Activated gamma-delta T cell (primary cell): ENCODE measurements at places on chromosomes 5 and 9.

DNA sequence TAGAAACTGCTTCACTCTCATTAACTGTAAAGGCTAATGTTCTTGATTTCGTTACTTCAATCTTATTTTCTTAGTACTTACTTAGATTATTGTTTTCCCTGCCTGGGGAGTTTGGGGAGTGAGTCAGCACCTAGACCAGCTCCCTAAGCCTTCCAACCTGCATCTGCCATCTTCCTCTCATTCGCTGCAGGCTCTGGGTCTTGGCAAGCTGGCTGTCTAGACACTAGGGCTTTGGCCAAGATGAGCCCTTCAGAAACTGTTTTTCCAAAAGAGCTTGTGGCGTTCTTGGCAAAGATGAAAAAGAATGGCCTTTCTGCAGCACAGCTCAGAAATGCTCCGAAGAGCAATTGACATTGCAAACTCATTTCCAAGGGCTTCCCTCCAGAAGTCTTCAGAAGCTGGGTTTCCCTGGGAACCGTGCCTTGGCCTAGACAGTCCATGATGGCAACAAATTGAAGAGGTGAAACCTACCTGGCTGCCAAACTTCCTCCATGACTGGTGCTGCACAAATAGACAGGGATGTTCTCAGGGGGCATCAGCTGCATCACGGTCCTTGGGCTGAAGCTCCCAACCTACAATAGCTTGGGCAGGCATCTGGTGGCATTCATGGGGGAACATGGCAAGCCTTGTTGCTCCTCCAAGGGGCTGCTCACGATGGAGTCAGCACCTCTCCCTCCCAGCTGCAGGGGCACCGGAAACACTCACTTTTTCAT is 76.6 kb downstream of the NSUN2 start:
- no peak for DNase-seq

GRCh38 chr9:13688990-13689600 is 409.6 kb upstream of the MPDZ start:
- no peak for DNase-seq

GRCh38 chr5:152686931-152687330 is 281.9 kb upstream of the NMUR2 start:
- DNase-seq = no peak

GRCh38 chr5:53246042-53246836 is 136.7 kb upstream of the MOCS2 start:
- DNase-seq = no peak

- no peak for DNase-seq
Observed at GRCh38 chr5:181109489-181110013, 21.4 kb downstream of the OR2V1 start.

- no peak for DNase-seq
Observed at GRCh38 chr5:53882006-53882675, 321.7 kb downstream of the NDUFS4 start.

DNA sequence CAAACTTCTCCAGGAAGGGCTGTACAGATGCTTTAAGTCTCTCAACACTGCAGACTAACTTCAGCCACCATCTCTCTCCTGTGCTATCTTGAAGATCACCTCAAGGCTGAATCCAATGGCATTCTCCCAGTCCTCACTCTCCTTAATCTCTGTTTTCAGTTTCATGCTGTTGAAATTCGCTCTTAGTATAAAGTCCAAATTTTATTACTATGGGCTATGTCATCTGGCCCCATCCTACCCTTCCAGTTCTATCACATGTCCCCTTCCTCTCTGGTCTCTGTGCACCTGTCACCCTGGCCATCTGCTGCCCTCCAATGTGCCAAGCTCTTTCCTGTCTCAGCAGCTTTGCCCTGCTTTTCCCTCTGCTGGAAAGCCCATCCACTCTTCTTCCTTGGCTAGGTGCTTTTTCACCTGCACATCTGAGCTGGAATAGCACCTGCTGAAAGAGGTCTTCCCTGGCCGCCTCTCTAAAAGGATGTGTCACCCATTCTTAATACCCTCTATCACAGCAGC is 284.7 kb upstream of the MAP3K1 start:
- no peak for DNase-seq

- DNase-seq = no peak
Observed at GRCh38 chr9:132622159-132622558, 39.8 kb downstream of the BARHL1 start.

DNA sequence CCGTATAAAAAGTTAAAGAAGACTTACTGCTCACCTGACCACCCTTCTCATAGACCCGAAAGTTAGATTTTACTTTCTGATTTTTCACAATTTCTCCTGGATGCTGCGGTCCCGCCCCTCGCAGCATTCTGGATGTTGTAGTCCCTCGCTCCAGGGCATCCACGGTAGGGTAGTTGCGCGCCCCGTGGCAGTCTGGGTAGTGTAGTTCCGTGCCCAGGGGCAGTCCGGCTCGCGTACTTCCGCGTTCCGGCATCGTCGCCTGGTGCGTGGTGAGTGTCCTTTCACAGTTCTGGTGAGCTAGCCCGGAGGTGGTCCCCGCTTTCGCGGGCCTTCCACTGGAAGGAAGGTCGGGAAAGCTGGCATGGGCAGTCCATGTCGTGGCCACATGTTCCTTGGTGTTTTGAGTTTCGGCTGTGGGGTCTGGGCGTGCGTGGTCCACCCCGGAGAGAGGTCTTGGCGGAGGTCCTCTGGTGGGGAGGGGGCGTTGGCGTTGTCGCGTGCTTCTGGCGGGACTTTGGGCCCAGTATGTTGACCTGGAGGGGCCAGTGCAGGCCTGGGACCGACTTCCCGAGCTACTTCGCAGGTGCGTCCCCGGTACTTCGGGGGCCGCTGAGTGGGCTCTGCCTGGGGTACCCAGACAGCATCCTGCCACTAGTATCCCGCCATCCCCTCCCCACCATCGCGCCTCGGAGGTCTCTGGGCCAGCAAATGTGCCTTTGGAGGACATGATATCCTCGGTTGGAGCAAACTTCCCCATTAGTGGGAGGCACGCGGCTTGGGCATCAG is at the start of gene ZNF169:
Gene ZNF169 (plus strand): TSS at position 222 of the 786 bp plus-strand sequence. CDS start 19,515 bp downstream, outside the sequence.
- peak; percentile 68 for DNase-seq

DNA sequence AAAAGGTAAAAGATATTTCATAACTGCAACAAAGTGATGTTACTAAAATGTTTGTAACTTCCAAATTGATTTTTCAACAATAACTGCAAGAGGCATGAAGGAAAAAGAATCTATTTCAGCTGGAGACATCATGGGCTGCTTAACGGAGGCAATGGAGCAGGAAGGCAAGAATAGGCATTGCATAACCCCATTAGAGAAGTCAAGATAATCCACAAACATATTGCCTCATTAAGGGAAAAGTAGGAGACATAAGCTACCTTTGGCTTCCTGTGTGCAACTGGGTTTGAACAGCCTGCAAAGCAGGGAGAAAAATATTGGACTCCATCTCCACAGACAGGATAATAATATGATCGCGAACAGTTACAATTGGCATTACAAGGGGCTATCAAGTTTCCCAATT is 46.7 kb downstream of the SLCO4C1 start:
- DNase-seq = no peak

- no peak for DNase-seq
Observed at GRCh38 chr5:146675636-146676035, 159.6 kb upstream of the GPR151 start.

- no peak for DNase-seq
Observed at GRCh38 chr9:127279717-127280285, 15.2 kb downstream of the GARNL3 start.

DNA sequence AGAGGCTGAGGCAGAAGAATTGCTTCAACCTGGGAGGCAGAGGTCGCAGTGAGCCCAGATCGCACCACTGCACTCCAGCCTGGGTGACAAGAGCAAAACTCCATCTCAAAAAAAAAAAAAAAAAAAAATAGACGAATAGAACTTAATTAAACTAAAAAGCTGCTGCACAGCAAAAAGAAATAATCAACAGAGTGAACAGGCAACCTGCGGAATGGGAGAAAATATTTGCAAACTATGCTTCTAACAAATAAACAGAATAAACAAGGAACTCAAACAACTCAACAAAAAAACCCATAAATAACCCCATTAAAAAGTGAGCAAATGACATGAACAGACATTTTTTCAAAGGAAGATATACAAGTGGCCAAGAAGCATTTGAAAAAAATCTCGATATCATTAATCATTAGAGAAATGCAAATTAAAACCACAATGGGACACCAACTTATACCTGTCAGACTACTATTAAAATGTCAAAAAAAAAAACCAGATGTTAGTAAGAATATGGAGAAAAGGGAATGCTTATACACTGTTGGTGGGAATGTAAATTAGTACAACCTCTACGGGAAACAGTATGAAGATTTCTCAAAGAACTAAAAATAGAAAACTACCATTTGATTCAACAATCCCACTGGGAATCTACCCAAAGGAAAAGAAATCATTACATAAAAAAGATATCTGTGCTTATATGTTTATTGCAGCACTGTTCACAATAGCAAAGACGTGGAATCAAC is 21.9 kb upstream of the HRH2 start:
- no peak for DNase-seq

DNA sequence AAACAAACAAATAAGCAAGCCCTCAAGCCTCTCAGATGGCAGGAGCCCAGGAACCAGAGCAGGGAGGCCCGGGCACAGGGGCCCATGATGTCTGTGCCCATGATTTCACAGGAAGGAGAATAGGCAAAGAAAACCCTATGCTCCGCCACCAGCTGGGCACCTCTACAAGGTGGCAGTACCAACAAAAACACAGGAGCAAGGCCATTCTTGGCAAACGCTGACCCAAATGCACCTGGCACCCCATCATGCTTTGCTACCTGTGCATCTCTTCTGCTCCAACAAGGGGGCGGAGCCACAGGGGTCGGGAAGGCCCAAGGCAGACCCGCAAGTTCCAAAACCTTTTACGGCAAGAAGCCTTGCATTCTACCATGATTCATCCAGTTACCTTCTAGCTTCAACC is 3.1 kb downstream of the BRD3 start:
- no peak for DNase-seq

DNA sequence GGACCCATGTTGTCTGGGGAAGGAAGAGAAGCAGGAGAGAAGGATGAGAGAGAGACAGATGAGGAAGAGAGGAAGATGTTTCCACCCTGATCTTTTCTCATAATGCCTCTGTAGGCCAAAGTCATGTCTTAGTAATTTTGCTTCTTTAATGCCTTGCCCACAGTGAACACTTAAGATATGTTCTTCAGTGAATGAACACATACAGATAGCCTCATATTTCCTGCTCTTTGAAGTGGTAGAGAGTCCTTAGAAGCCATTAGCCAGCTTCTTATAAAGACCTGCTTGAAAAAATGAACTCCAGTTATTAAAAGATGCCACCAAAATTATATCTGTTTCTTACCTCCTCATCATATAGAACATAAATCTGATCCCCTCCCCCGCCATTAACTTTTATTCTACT is 244.4 kb downstream of the CD180 start:
- DNase-seq = no peak

GRCh38 chr5:126591549-126591948 is 3.5 kb downstream of the ALDH7A1 start:
- no peak for DNase-seq

GRCh38 chr5:176873541-176874172 is 25.5 kb downstream of the HK3 start:
- DNase-seq = no peak

DNA sequence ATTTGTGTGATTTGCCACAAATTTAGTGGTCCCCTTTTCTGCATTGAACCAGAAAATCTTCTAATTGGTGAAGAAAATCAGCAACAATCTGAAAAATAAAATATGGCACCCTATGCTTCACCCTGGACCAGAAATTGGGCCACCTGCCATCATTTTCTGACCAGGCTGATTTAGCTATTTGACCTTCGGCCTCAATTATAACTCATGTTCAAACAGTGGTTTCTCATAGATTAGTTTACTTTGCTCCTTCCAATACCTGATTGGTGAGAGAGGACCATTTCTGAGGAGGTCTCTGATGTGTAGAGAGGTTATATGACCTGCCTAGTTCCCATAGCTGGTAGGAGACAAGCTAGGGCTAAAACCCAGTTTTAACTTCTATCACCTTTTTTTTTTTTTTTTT is 59.0 kb downstream of the PTTG1 start:
- DNase-seq = no peak

DNA sequence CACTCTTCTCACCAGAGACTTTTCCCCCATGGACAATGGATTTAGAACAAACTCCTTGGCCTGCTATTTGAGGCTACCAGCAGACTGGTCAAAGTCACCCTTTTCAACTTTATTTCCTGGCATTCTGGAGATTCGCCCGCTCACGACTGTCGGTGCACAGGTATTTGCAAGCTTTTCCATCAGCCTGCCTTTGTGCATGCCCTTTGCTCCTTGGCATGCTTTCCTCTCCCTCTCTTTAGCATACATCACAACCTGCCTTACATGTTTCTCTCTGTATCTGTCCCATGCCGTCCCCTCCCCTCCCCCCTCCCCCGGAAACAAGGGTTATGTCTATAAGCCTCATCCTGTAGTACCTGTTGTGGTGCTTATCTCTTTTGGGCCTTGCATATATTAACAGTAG is 257.1 kb downstream of the AOPEP start:
- DNase-seq = no peak

GRCh38 chr5:171614511-171614910 is 171.1 kb upstream of the SMIM23 start:
- no peak for DNase-seq

- no peak for DNase-seq
Observed at GRCh38 chr9:115877852-115878438, 275.6 kb upstream of the PAPPA start.

DNA sequence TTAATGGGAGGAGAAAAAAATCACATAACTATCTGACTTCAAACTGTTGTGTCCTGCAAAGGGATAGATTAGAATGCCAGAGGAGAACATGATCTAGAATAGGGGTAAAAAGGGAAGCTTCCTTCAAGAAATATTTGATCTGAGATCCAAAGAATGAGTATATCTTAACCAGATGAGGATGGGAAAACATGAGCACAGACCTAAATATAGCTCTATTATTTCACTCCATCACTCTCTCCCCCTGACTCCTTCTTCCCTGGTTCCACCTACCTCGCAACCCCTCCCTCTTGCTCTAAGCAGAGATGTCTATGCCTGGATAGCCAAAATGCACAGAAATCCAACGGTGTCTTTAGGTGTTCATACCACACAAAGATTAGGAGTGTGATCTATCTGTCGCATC is 36.4 kb downstream of the NR4A3 start:
- no peak for DNase-seq

GRCh38 chr9:89923961-89924504 is 319.2 kb downstream of the GADD45G start:
- no peak for DNase-seq

- DNase-seq = no peak
Observed at GRCh38 chr5:148615644-148616275, 38.6 kb downstream of the HTR4 start.

DNA sequence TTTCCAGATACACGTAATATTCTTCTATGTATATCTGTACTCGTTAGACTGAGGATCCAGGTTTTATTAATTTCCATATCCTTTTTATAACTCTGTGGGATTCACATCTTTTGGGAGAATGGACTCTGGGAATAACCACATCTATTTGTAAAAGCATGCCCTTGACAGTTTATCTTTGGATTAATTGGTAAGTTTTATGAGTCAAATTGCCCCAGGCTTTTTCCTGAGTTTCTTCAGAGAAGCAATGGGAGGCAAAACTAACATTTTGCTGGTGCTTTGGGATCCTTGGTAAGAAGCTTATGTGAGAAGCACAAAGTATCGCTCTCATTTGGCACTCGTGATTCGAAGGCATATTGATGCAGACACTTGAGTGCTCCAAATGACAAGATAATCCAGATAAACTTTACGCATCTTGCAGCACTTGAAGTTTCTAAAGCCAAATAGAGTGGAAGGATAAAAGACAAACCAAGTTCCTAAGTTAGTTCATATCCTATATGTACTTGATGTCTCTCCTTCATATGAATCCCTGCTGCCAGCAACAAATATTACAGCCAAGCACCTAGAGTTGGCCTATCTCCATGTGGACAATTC is 324.7 kb downstream of the TLE4 start:
- no peak for DNase-seq
